ENCODE measurements at places on chromosomes 2 and 18.

DNA sequence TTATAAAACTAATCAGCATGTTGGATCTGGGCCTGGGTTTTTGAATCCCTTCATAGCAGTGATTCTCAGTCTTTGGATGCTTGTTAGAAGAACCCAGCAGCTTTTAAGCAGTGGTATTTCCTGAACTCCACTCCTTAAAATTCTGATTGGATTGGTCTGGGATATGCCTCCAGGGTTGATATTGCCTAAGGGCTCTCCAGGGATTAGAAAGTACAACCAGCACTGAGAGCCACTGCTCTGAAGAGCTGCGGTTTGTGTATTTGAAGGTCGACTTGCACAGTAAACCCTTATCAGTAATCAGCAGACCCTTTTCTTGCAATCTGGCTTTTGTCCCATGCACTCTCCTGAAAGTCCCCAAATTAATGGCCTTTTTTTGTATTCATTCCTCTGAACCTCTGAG is 17.0 kb upstream of the RBMS1 start:
- no peak for DNase-seq

GRCh38 chr2:74872389-74872836 is 38.5 kb downstream of the HK2 start:
- no peak for DNase-seq

DNA sequence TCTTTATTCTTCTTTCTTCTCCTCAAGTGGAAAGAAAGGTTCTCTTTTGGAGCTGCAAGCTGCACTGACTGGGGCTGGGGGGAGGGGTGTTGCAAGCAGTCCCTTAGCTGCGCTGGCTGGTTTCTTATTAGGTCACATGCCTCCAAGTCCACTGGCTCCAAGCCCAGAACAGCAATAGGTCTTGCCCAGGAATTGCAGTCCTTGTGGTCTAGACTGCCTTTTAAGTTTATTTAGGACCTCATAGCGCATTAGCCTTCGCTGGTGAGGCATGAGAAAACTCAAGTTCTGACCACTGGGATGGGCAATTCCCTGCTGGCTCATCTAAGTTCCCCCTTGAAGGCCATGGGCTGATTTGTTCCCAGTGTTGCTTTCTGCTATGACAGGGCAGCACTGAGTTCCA is 138.6 kb upstream of the SCN7A start:
- DNase-seq: no peak

- DNase-seq: no peak
Observed at GRCh38 chr2:196480653-196481323, 158.7 kb upstream of the CCDC150 start.

DNA sequence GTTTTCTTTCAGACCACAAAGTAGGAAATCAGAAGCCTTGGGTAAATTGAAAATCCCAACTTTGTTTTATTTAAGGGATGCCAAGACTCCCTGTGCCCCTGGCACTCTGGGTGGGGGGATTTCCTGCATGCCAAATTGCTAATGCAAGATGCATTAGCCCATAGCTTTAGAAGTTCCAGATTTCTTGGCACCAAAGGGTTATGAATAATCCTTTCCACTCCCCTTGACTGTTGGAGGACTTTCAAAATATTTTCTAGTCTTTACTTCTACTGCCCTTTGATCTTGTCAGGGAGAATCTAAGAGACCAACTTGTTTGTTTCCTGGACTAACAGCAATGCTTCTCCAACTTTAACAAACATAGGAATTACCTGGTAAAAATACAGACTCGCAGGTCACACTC is 81.8 kb upstream of the TGIF1 start:
- DNase-seq: no peak

DNA sequence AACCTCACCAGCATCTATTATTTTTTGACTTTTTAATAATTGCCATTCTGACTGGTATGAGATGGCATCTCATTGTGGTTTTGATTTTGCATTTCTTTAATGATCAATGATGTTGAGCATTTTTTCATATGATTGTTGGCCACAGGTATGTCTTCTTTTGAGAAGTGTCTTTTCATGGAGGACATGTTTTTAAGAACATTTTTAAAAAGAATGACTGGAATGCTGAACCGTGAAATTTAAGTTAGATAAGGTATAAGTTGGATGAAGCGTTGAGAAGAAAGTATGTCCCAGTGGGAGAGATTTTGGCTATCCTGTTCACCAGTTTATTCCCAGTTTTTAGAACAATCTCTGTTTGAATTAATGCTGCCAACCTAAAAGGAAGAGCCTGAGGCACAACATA is 365.9 kb downstream of the CELF4 start:
- no peak for DNase-seq

GRCh38 chr2:181859123-181859522 is 32.4 kb upstream of the ITPRID2 start:
- no peak for DNase-seq
